Keratinocyte (primary cell): ENCODE measurements at places on chromosomes 3 and 15.

DNA sequence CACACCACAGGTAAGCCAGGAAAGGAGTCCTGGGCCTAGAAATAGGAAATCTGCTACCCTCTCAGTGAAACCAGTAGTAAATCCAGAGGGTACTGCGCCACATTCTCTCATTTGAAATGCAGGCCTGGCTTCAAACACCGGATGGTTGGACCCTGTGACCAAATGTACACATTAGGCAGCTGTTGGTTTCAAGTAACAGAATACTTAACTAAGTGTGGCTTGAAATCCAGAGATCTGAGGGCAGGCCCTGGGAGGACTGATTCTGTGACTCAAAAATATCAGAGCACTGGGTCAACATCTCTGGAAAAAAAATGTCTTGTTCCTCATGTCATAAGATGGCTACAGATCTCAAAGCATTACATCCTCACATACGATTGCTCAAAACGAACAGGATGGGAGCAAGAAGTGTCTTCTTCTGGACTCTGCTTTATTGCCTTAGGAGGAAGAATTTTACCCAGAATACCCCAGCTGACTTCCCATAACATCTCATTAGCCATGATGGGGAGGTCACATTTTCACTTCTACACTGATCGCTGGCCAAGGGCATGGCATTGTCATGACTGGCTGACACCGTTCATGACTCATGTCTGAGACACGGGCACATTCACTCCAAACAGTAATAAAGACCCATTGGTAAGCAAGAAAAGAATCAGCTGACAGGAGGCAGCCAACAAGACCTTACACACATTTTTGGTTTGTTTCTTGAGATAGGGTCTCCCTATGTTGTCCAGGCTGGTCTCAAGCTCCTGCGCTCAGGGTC is 166.0 kb downstream of the ARRDC4 start:
- no peak for DNase-seq

DNA sequence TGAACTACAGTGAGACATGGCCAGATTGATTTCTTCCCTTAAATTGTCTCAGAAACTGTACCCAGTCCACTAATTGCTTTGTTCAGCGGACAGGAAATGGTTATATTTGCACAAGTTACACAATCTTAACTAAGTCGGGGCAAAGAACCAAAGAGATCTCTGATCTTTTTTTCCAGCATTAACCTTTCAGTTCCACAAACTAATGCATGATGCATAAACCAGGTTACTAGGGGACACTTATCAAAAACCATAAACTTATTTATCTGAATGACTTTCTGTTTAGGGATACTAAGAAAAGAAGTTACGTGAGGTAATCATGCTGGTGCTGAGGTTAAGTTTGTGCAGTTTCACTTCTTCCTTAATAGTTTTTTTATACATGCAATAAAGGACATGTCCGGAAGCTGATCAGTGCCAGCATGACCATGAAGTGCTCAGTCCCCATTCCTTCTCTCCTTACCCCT is 22.4 kb downstream of the FNDC3B start:
- DNase-seq = no peak

- no peak for DNase-seq
Observed at GRCh38 chr3:42906070-42906847, at the start of gene ZNF662. Gene ZNF662 (plus strand): TSS chr3:42906142. CDS start chr3:42908115, 1,973 bp downstream.

DNA sequence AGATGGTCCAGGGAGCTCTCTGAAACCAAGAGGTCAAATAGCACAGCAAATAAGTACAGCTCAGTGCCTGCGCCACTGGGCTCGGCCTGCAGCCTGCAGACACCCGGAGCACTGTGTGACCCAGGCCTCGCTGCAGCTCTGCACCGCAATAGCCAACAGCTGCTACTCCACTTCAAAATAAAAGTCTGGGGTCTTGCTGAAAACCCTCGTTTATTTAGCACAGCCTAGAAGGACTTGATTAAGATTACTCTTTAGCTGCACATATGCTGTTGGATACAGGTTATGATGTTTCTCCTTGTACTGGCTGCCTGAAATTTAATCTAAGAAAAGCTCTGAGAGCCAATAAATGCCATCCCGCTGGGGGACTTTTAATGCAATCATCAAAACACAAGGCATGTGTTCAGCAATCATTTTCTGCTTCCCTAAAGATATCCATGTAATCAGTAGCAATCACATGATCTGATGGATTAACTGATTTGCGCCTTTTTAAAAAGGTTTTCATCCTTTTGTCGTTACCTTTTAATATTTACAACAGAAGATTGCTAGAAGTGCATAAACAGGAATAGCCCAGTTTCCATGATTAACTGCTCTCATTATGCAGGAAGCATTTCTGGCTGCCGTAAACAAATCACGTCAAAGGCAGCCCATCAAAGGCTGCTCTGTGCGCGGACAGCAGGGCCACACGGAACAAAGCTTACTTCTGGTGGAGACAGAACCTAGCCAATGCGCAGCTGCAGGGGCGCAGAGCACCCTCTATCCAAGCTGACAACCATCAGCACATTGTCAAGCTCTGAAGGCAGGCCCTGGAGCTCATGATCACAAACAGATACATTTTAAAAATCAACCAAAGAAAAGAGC is 58.8 kb downstream of the CLASP2 start:
- no peak for DNase-seq

DNA sequence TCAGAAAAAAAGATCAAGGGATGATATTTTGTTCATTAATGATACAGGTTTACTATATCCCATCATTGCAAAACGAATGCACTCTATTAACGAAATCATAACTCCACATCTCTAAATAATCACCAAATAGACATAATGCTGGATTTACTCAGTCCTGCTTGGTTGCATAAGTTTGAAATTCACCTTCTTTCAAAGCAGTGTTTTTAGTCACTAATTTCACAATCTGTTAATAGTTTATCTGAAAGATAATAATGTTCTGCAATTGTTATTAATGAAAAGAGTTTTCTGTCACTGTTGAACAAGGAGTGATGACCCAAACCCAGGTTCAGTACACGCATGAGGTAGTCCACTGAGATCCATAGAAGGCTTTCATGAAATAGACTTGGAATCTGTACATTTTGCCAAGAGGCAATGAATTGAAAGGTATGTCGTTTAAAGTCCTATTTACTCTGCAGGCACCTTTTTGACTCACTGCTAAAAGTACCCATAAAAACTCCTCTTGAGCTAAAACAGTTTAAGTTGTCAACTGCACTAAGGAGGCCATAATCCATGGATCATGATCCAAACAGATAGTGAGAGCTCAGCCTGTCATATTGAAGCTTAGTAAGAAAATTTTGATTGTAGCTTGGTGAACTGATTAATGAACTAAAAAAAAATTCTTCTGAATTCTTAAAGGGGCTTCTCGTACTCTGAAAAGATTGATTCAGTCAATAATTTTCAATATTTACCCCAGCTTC is 75.6 kb upstream of the MBNL1 start:
- DNase-seq = no peak

DNA sequence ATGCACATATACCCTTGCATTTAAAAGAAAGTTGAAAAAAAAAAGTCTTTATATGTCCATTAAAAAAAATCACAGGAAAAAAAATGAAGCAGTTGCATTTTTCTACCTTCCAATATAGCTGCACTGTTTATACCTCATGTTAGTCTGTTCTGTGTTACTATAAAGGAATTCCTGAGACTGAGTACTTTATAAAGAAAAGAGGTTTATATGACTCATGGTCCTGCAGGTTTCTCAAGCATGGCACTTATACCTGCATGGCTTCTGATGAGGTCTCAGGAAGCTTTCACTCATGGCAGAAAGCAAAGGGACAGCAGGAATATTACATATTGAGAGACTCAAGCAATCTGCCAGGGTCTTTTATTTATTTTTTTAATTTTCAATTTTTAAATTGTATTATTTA is 277.2 kb upstream of the BCHE start:
- DNase-seq = no peak

DNA sequence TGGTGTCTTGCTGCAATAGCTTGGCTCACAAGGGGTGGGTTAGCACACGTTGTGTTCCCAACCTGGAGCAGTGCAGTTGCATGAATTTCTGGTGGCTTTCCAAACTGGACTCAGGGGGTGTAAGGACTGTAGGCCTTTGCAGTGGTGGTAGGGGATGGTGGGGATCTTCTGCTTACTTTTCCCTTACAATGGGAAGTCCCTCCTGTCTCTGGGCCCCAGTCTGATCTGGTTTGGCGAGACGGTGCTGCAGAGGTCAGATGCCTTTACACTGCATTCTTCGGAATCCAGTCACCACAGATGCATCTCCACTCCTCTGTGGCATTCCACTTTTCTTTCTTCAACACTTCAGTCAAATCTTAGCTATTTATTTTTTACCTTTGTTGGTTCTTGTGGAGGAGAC is 132.1 kb downstream of the DOCK3 start:
- no peak for DNase-seq

- DNase-seq = no peak
Observed at GRCh38 chr3:192435241-192435640, 292.1 kb downstream of the FGF12 start.

- no peak for DNase-seq
Observed at GRCh38 chr3:72613871-72614270, 234.4 kb downstream of the SHQ1 start.

DNA sequence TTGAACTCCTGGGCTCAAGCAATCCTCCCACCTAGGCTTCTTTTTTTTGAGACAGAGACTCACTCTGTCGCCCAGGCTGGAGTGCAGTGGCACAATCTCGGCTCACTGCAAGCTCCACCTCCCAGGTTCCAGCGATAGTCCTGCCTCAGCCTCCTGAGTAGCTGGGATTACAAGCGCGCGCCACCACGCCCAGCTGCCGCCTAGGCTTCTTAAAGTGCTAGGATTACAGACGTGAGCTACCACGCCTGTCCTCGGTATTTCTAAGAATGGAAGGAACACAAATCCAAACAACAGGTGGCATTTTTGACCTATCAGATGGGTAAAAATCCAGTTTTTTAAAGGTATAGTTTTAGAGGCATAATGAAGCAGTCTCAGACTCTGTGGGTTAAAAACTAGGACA is 113.8 kb downstream of the ANP32A start:
- no peak for DNase-seq

GRCh38 chr3:184180165-184180564 is 5.5 kb downstream of the AP2M1 start:
- no peak for DNase-seq

GRCh38 chr15:42707873-42708544 is 28.9 kb downstream of the CDAN1 start:
- no peak for DNase-seq

DNA sequence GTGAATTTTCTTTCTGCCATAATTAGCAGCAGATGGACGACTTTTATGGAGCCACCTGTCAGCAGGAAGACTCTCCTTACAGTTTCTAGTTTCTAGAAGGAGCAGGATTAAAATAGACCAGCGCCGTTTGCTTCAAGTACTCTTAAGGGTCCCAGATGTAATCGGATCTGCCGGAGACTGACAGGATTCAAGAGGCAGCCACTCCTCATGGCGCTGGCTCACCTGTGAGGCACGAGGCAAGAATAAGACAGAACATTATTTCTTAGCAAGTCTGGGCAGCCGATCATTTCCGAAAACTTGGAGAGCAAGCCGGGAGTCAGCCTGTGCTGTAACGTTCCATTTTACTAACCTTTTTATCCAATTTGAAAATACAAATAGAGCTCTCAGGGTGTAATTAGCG is 410.4 kb upstream of the RORA start:
- DNase-seq = no peak

DNA sequence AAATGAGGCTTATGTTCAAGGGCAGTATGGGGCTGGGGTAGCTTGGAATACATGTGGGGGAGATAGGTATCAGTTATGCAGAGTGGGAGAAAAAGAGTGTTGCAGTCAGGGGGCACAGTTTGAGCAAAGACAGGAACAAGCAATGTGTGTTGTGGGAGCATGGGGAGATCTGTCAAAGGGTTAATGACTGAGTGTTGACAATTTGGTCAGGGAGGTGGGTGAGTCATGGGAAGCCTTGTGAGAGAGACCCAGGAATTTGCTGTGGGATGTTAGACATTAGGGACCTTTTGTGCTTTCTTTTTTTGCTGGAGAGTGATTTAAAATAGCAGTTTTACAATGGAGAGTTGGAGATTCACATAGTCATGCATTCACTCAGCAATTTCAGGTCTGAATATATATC is 221.6 kb upstream of the NR2E3 start:
- no peak for DNase-seq

DNA sequence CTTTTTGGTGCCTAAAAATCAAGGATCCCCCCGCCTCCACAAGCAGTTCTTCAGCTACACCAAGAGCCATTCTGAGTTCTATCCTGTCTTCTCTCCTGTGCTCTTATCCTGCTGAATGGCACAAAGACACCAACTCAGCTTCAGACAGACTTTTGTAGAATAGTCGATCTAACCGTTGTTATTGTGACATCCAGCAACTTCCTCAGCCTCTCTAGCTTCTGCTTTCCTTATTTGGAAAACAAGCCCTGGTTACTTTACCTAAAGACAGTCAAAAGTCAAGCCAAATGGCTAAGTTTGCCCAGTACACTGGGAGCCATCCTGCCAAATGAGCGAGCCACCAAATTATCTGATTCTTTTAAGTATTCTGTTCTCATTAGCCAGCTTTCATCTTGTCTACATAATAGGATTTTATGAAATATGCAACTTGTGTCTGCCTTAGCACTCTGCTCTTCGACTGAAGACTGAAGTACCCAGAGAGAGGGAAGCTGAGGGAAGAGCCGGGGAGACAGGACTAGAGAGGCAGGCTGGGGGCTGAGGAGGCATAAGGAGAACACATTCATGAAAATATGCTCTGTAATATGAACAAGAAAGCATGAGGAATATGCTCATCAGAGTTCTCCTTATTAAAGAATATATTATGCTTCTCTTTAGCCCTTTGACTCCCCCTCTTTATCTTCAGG is 35.1 kb downstream of the LYZL4 start:
- no peak for DNase-seq

DNA sequence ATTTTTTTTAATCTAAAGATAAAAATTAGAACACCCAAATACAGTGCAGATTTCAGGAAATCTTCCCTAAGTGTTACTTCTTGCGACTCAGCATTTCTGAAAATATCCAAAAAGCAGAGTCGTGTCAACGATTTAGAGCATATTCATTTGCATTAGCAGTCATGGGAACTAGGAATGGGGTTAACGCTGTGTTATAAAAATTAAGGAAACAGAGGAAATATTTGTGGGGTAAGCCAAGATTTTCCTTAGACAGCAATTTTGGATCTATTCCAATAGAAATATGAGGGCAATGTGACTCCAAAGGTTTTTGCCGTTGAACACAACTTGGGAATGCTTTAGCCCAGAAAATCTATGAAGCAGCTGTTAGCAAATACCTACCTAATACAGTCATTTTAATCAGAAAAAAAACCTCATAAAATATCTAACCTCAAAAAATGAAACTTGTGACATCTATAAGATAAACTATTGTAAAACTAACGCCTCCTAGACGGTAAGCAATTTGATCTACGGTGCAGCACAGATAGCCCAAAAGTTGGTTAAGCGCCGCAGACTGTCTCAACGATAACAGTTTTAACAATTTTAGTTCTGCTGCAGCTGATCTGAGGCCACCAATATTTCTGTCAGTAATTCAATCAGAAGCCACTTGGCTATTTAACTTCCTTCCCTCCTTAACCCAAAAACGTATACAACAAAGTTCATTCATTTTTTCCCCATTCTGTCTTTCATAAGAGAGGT is 5.8 kb upstream of the ATP11B start:
- no peak for DNase-seq

DNA sequence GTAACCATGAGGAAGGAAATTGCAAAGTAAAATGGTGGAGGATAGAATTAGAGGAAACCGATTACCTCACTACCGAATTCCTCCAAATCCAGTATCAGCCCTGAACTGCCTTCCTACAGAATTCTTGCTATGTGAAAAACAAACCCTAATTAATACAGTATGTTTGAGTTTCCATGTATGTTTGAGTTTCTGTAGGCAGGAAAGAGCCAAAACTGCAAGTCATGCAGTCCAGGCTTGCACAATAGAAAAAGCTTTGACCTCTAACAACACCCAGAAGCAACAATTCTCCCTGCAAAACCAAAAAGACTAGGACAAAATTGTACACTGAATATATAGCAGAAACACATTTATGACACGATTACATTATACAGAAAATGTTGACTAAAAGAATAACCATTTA is 614.8 kb downstream of the DIPK2A start:
- no peak for DNase-seq
